Activated CD4-positive, CD25-positive, alpha-beta regulatory T cell treated with anti-CD3 and anti-CD28 coated beads, Interleukin-2, amount 50 U/mL, for 24 hours (primary cell): ENCODE measurements at places on chromosomes 2 and 18.

DNA sequence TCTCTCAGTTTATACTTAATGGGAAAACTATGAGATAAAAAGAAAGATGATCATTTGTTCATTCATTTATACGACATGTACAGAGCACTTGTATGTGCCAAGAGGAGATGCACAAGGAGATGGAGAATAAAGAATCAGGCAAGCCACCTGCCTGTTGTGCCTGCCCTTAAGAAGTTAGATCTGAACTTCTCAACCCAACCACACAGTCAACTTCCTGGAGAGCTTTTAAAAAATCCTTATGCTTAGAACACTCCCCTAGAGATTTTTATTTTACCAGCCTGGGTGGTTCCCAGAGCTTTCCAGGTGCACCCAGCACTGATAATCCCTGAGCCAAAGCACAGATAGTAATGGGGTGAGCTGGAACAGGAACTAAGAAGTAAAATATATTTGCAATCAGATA, 18.5 kb downstream of the AKAIN1 start:
- ATAC-seq = no peak

DNA sequence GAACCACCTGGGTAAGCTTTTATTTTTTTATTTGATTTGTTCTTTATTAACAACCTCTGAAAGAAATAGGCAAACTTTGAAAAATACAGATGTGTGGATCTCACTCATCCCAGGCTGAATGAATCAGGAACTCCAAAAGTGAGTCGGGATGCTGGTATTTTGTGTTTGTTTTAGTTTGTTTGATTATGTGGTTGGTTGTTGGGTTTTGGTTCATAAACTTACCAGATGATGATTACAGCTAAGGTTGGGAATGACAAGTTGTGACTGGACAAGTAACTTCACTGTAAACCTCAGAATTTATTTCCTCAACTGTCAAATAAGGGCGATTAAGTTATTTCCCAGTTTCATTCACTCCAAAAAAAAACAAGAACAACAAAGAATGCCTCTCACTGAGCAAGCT, 80.5 kb upstream of the KIF5C start:
- no peak for ATAC-seq

GRCh38 chr2:18630101-18630500, 40.7 kb upstream of the NT5C1B start:
- ATAC-seq = no peak

DNA sequence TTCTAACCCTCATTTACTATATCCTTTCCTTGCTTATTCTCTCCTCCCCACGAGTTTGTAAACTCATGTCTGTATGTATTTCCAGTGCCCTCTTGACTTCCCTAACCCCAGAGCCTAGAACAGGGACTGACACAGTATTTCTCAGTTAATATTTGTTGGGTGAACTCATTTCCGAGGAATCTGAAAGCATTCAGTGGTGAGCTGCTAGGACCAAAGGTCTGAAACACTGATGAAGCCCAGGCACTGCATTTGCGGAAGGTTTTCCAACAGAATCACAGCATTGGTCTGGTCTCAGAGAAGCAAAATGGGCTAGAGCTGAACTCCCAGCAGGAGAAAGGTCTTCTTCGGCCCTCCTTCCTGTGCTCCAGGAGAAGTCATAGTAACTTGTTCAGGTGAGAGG, 56.8 kb downstream of the SOX11 start:
- no peak for ATAC-seq
